ENCODE measurements at places on chromosomes 7 and 10.

DNA sequence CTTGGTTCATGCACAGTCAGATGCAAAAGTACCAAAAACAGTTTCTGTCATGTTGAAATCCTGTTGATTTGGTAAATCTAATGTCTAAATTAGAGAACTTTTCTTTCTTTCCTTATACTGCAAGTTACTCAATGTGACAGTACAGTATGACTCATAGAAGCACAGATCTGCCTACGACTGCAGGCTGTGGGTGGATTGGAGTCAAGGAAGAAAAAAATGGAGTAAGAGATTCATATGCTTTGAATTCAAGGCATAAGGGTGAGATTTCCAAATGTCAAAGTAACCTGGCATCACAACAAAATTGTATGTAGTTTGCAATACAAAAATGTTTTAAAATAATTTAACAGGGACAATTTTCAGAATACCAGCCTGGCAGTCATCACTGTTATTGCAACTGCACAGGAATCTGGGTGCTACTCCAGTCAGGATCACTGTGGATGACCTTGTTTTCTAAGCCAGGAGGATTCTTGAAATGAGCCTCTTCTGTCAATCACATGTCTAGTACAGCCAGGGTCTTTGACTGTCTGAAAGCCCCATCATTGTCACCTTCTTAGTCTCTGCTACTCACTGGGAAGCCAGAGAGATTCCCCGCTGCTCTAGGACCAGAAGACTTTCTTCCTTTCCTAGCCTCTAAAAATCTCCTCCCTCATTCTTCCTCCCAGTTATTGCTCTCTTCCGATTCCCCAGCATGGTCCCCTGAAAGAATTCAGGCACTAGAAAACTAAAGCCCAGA is 83.6 kb downstream of the CD36 start:
- DNase-seq, result peak; percentile 89

DNA sequence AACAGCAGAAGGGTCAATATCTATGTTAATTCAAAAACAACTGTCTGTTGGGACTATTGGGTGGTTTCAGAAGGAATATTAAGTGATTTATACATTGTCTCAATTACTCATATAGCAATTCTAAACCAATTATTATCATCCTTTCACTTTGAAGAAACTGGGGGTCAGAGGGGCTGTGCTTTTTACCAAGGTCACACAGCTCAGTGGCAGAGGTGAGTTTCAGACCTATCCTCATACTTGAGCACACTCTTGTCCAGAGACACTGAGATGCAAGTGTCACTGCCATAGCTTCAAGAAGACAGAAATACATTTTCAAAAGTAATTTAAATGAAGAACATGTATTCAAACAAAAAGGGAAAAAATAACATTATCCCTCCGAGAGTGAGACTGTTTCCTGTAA is 195.3 kb downstream of the ARL4A start:
- DNase-seq, result no peak

DNA sequence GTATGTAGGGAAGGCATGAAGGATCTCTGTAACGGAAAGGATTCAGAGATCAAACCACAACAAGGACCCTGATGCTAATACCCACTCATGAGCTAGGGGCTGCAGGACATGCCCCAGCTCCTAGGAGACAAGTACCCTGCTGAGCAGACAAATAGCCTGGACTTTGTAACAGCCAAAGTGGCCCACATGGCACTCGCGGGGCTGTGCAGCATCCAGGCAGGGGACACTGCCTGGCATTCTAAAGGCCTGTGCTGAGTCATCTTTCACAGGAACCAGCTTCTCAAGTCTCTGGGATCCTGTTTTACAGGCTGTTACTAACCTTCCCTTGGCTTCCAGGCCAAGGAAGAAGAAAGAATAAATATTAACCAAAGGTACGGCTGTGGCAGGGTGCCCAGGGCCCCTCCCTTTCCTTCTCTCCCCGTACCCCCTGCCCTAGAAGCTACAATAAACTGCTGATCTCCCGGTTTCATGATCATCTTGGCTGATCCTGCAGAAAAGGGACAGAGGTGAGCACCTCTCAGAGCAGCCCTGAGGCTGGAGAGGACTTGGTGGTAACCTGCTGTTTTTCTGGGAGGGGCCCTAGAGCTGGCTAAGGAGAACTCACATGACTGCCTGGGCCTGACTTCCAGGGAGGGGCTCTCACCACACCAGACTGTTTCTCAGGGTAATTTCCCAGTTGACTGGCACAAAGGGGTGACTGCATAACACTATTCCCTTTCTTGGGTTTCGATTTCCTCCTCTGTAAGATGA is 4.2 kb upstream of the RPEL1 start:
- peak; percentile 87 for DNase-seq

GRCh38 chr10:100683545-100684300 is 61.7 kb upstream of the PAX2 start:
- DNase-seq, result no peak

GRCh38 chr10:44660271-44660670 is 250.9 kb upstream of the TMEM72 start:
- DNase-seq, result no peak

DNA sequence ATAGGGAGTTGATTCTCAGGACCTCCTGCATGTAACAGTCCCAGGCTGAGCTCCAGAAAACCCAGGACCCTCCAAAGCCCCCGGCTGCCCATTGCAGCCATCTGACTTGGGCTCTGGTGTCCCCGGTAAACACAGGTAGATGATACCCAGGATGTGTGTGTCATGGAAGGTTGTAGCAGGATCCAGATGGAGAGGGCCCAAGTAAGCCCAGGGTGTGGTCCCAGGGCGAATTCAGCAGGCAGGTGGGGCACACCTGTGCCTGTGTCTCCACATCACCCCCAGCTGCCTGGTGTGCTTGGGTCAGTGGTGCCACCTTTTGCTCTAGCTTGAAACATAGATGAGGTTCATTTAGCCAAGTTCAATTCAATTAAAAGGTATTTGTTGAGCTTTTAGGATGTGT is 524.1 kb downstream of the GLRX3 start:
- no peak for DNase-seq

DNA sequence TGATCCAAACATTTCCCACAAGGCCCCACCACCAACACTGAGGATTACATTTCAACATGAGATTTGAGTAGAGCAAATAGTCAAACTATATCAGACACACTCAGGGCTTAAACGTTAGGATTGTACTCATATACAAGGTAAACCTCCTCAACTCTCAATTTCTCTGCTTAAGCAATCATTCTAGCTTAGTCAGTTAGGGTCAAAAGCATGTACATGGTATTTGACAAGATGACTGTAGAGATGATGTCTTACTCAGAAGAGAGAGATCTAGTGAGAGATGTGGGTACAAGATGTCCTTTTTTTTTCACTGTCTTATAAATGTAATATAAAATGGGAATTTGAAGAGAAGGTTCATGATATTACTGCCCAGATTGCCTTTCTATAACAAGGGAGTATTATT is 270.1 kb downstream of the PRKG1 start:
- DNase-seq, result no peak

GRCh38 chr10:110788620-110789385 is 82.9 kb upstream of the PDCD4 start:
- no peak for DNase-seq

DNA sequence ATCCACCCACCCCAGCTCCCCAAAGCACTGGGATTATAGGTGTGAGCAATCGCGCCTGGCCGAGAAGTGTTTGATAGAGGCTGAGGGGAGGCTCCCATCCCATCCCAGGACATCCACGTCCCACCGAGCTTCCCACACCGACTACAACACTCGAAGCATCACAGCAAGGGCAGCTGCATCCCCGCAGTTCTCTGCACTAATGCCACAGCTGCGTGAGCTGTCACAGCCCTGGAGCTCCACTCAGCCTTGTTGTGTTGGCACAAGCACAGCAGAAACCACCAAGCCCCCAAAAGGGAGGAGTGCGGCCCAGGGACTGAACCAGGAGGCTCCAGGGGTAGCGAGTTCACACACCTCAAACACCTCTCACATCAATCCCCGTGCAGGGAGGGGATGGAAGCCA is 121.6 kb downstream of the DIP2C start:
- DNase-seq, result no peak

DNA sequence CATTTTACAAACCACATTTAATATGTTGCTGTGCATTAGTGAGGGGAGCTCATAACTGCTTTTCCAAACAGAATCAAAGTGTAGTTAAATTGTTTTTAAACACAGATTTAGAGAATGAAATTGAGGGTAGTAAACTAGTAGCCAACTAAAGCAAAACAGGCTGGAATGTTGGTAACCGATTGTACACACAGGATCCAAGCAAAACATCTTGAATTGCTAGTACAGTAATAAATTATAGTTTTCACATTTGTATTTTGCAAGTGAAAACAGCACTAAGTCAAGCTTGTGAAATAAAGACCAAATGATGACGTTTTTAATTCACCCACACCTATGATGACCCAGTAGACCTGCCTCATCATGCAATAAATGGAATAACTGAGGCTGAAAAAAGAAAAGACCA is 198.3 kb downstream of the HDAC9 start:
- no peak for DNase-seq

- DNase-seq, result no peak
Observed at GRCh38 chr7:117068511-117069145, 115.3 kb downstream of the ST7 start.

GRCh38 chr10:87771871-87772500 is 46.0 kb downstream of the ATAD1 start:
- DNase-seq, result peak; percentile 43

GRCh38 chr10:97911217-97911616 is 61.6 kb downstream of the GOLGA7B start:
- no peak for DNase-seq

- no peak for DNase-seq
Observed at GRCh38 chr10:12466704-12467305, 117.5 kb downstream of the CAMK1D start.

DNA sequence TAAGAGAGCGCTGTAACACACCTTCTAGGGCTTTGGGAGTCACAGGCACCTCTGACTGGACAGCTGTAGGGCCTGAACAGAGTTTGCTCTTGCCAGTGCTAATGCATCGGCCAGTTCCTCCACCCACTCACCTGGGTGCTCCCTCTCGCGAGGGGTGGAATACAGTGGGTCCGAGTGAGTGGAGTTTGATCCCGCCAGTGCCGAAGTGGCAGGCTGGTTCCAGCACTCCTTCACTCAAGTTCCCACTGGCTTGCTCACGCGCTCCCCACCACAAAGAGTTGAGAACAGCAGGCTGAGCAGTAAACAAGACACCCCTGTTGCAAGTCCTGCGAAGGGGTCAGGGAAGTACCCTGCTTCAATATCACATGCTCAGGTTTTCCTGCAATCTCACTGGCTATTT is 91.8 kb downstream of the SNX13 start:
- DNase-seq, result no peak

- no peak for DNase-seq
Observed at GRCh38 chr7:2997014-2997413, 46.7 kb downstream of the CARD11 start.

- no peak for DNase-seq
Observed at GRCh38 chr10:124018886-124019525, 74.4 kb downstream of the CHST15 start.

DNA sequence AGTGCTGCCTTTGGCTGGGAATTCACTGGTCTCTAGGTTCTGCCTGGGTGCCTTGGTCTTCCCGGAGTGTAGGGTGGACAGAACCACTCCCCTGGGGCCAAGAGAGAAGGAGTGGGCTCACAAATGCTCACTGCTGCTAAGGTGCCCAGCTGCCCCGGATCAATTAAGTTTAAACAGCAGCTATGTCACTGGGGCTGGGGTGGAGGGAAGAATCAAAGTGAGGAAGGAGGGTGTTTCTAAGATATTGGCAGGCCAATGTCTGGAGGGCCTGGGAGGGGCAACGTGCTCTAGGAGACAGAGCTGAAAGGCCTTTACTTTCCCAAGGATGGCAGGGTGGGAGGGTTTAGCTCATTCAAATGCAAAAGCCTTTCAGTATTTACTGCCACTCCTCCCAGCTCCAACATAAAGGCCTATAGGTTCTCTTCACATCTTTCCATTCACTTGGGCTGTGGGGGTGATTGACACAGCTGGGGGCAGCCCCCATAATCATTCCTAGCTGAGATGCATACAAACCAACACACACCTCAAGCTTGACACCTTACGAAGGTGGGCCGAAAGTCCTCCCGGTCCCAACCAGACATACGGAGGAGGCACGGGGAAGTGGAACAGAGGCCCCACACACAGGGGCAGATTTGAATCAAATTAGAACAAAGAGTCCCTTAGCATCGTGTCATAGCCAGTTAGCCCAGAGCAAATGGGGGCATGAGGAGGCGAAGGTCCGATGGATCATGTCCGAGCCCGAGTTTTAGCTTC is 108.0 kb upstream of the EFCAB10 start:
- DNase-seq, result no peak

DNA sequence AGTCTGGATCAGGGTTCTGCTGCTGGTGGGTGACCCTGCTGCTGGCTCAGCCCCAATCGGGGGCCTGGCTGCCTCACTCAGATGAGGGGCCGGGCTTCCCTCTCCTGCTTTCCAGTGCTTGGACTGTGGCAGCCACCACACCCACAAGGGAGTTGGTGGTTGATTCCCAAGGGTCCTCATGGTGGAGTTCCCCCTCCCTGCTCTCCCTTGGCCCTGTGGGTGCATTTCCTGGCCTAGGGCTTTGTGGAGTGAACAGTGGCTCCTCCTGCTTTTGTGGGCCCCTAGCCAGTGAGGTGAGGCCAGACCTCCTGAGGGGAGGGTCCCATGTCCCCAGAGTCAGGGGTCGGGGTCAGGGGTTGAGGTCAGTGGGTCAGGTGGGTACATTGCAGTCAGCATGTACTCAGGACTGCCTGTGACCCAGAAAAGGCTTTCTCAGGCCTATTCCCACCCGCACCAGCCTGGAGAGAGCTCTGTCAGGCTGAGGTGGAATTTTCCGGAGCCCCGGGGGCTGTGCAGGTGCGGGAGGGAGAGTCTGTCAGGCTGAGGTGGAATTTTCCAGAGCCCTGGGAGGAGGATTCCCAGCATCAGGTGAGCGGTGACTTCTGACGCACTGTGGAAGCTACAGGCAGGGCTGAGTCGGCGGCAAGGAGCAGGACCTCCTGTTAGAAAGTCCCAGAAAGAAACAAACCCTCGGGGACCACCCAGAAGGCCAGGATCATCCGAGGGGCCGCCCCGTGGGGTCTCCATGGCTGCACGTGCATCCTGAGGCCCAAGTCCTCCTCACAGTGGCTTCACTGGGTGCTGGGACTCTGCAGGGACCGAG is 94.4 kb upstream of the INSIG1 start:
- no peak for DNase-seq

GRCh38 chr7:8443576-8444467 is 10.4 kb downstream of the NXPH1 start:
- no peak for DNase-seq

DNA sequence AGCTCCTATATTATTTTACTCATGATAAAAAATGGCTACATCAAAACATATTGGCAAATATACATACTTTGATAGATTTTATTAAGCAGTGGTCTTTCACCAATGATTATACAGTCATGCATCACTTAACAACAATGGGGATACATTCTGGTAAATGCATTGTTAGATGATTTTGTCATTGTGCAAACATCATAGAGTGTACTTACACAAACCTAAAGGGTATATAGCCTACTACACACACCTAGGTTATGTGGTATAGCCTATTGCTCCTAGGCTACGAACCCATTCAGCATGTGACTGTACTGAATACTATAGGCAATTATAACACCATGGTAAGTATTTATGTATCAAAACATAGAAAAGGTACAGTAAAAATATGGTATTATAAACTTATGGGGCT is 98.9 kb upstream of the IL6 start:
- no peak for DNase-seq
